ENCODE measurements at places on chromosomes 16 and 17.

DNA sequence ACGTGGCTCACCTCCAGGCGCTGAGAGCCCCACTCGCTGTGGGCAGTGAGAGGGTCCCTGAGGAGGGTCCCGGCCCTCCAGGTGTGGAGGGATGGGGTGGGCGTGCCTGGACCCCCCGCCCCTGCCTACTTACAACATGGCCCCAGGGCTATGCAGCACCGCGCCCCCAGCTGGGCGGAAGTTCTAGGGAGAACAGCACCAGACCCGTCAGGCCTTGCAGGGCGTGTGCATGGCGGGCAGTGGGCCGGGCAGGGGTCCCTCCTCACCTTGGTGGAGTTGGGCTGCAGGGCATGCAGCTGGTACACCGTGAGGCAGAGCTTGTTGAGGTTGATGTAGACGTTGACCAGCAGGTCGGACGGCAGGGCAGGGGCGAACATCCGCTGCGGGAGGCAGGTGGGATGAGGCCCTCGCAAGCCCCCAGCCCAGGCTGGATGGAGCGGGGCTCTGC lies 2.7 kb downstream of the SMIM22 start:
- no peak for DNase-seq

DNA sequence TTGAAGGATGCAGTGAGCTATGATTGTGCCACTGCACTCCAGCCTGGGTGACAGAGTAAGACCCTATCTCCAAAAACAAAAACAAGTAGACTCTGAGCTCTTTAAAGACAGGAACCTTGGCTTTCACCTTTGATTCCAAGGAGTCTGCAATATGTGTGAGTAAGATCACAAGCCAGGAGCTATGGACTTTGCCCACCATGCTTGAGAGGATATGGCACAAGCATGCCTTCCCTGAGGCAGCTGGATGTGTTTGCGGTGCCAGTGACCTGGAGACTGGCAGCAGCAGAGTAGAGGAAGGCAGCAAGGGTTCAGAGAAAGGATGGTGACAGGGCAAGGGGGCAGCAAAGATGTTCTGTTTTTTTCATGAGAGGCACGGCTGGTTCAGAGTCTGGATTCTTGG lies 14.5 kb upstream of the PRKCA start:
- DNase-seq = no peak

GRCh38 chr16:84737192-84738011 lies 37.6 kb downstream of the USP10 start:
- DNase-seq = peak; percentile 52

GRCh38 chr17:2837147-2837561 lies 40.9 kb downstream of the RAP1GAP2 start:
- DNase-seq = no peak

DNA sequence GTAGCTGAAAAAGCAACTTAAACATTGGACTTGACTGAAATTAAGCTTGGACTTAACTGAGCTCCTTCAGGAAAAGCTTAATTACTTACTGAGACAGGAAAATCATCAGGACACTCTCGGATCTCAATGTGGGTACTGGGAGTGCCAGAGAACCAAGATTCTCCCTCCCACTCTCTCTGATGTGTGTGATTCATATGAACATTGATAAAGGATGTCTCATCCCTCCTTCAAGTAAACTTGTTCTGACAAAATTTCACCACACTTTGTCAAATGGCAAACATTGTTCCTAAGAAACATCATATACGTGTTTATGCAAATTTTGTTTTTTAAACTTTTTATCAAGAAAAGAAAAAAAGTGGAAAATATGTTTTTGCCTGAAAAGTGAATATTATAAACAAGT lies 4.1 kb upstream of the SLFN5 start:
- DNase-seq = no peak

GRCh38 chr16:68369697-68370580 lies 59.1 kb downstream of the PRMT7 start:
- DNase-seq = no peak

DNA sequence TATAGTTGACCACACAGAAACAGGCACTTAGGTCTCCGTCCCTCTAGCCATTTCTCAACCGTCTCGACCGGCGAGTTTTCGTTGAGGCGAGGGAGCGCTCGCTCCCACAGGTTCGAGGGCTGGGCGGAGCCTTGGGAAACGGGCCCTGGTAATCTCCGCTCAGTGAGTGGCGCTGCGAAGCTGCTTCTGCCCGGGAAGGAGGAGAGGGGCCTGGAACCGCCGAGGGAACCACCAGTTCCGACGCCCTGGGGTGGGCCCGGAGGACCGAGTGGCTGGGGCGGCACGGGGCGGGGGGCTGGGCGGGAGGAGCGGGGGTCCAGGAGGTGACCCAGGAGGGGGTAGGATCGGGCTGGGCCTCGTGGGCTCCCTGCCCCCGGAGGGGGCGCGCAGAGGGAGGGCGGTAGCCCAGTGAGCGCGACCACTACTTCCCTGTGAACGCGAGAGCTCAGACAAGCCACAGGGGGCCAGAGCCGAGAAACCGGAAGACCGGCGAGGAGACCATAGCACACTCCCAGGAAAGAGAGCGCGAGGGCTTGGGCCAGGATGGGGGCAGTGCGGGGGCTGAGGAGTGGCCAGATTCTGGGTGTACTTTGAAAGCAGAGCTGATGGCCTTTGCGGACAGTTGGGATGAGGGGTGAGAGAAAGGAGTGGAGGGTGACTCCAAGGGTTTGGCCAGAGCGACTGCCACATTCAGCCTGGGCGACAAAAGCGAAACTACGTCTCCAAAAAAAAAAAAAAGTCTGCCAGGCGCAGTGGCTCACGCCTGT lies 29.9 kb upstream of the ARL4D start:
- peak; percentile 81 for DNase-seq

Measured in NCI-H2171 (cell line).